Omental fat pad (tissue), 4 donors: ENCODE measurements at places on chromosomes 2 and 18. TPM values are rescaled to one million over a fixed set of nuclear protein-coding genes. Genes with fewer than 3 reads are reported as not detected.

DNA sequence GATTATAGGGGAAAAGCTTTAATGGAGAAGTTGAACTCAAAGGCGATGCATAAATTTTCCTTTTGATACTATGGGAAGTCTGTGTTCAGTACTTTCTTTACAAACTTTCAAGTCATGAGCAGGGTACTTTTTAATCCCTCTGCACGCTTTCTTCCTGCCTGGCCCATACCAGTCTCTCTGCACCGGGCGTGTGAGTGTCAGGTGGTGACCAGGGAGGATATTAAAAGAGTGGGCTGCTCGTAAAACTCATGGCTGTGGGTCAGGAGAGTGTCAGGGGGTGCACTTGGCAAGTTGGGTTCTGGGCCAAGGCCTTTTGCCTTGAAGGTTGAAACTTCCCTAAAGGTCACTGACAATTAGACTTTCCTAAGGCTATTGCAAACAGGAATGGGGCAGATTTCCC is 367.8 kb downstream of the GPD2 start:
- DNase-seq, result no peak

Gene UGT1A4
- total RNA-seq, result not detected

- no peak for DNase-seq
Measured at GRCh38 chr2:64832936-64833335, 156.3 kb upstream of the SLC1A4 start.

- no peak for DNase-seq
Measured at GRCh38 chr18:49640741-49641140, 78.9 kb downstream of the LIPG start.

Gene SLC19A3
- total RNA-seq, result 44.1 TPM

GRCh38 chr2:40554665-40555294 is 102.9 kb upstream of the SLC8A1 start:
- peak; percentile 83 for DNase-seq

- no peak for DNase-seq
Measured at GRCh38 chr2:34280606-34281005, 681.5 kb upstream of the FAM98A start.

GRCh38 chr2:46461011-46461674 is 18.2 kb upstream of the TMEM247 start:
- DNase-seq, result peak; percentile 92

DNA sequence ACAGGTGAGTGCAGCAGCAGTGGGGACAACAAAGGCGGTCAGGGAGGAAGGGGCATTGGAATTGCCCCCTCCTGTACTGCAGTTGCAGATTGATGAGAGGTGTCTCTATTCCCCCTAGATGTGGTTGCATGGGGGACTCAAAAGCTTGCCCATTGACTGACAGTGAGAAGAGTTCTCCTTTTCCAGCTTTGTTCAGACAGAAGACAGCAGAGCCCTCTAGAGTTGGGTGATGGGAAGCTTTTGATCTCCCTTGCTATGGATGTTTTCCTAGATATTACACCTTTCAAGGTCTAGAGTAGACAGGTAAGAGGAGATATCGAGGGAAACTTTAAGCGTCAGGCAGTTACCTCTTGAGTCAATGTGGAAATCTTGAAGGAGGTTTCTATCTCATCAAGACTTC is 2.9 kb downstream of the PROKR1 start:
- no peak for DNase-seq

GRCh38 chr2:24304098-24304497 is 56.2 kb downstream of the ITSN2 start:
- DNase-seq, result peak; percentile 49
